ENCODE measurements at places on chromosomes 11 and 22. TPM values are rescaled to one million over a fixed set of nuclear protein-coding genes. Genes with fewer than 3 reads are reported as not detected.

- no peak for DNase-seq
Measured at GRCh38 chr11:77381729-77382665, 80.5 kb upstream of the GDPD4 start.

GRCh38 chr11:11045156-11045930 lies 187.5 kb upstream of the ZBED5 start:
- DNase-seq: no peak

DNA sequence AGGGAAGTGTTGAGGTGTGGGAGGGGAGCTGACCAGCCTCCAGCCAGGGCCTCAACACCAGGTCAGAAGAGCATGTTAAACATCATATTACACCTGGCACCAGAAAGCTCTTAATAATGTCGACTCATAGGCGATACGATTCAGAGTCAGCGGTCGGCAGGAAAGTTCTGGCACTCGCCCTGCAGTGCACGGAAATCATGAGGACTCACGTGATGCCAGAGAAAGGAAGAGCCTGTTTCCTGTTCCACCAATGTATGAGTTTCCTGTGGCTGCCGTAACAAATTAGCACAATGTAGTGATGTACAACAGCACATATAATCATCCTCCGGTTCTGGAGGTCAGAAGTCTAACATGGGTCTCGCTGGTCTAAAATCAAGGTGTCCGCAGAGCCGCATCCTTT lies 198.8 kb downstream of the BARX2 start:
- no peak for DNase-seq

DNA sequence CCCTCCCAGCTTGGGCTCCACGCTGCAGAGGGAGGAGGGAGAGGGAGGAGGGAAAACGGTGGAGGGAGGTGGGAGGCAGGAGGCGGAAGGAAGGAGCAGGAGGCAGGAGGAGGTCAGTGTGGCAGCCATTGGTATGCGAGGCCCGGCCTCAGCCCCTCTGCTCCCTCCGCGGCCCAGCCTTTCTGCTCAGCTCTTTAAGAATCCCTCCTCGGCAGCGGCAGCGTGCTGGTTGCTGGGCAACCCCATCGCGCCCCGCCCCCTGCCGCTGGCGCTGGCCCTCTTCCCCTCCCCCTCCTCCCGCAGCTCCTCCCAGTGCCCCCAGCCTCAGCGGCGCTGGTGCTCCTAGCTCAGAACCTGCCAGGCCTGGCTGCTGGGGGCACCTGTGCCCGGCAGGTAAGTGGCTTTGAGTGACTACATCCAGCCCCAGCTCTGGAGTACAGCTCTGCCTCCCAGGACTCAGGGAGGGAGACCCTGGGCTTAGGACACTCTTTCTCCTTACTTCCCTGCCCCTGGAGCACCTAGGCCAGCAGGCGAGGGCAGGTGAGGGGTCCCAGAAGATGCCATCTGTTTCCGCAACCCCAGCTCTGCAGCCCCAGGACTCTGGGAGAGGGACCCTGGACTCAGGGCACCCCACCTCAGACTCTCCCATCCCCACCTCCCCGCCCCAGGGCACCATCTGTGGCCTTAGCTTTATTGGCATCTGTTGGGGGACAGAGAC lies 7.2 kb upstream of the FLRT1 start:
- DNase-seq: no peak

DNA sequence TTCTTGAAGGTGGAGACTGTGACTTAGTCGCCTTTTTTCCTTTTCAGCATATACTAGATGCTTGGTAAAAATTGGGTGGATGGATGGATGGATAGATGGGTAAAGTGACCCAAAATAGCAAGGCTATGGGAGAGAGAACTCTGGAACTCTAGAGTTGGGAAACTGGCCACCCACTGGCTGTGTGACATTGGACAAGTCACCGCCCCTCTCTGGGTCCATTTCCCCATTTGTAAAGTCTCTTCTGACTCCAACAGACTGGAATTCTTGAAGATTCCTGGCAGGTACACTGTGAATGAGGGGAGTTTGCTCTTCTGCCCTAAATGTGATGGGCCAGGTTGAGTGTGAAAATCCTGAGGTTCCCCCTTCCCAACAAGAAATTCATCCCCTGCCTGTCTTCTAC lies 8.0 kb downstream of the TKFC start:
- no peak for DNase-seq

GRCh38 chr22:48581796-48582469 lies 1245.7 kb downstream of the BRD1 start:
- no peak for DNase-seq

- no peak for DNase-seq
Measured at GRCh38 chr11:60348116-60348515, 21.1 kb downstream of the MS4A6E start.

- no peak for DNase-seq
Measured at GRCh38 chr11:25993016-25993415, 338.9 kb upstream of the ANO3 start.

GRCh38 chr11:10807493-10808234 lies 1.1 kb downstream of the EIF4G2 start:
- DNase-seq: peak; percentile 61

Gene CYP2D6
- 2.6 TPM for total RNA-seq

Gene KIRREL3
- 0.28 TPM for total RNA-seq

Gene CD3G
- not detected for total RNA-seq

Gene OR2D2
- not detected for total RNA-seq

Gene KCNJ5
- total RNA-seq: not detected

All from HT-29 (cell line).